Activated T-helper 1 cell treated with anti-CD3 and anti-CD28 coated beads, Interleukin-2, amount 50 U/mL, for 16 hours (primary cell): ENCODE measurements at places on chromosomes 6 and 20.
A peak's percentile ranks its signal among the peaks of the same experiment; 100 is the strongest.

DNA sequence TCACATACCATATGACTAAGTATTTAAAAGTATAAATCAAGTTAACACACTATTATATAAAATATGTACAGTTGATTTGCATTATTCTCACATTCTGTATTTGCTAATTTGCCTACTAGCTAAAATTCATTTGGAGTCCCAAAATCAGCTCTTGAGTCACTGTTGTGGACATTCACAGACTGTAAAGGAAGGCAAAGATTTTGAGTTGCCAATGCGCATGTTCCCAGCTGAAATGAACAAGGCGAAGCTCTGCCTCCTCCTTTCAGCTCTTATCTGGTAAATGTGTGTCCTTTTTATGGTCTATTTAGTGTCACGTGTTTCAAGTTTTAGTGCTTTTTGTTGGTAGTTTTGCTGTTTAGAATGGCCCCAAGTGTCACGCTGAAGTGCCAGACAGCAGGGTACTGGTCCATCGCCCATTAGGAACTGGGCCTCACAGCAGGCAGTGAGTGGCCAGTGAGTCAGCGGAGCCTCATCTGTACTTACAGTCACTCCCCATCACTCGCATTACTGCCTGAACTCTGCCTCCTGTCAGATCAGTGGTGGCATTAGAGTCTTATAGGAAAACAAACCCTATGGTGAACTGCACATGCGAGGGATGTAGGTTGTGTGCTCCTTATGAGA lies 87.2 kb upstream of the ADTRP start:
- no peak for DNase-seq

DNA sequence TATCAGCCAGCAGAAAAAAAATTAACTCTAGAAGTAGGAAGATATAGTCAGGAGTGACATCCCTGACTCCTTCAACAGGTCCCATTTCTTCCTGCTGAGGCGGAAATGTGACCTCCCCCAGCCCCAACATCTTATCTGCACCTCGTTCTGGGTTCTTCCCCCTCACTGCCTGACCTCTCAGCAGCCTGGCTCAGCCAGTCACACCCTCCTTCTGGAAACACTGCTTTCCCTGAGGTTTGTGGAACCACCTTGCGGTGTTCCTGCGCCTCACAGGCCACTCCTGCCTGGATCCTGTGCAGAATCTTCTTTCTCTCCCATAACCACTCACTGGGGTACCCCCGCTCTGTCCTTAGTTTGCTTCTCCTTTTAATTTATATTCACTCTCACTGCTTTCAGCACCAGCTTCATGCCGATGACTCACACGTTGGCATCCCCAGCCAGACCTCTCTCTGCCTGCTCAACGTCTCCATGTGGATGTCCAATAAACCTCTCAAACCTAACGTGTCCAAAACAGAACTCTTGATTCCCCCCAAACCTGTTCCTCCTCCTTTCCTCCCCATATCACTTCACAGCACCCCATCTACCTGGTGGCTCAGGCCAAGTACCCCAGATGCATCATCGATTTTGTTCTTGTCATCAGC lies 222.8 kb upstream of the PLN start:
- DNase-seq: no peak

DNA sequence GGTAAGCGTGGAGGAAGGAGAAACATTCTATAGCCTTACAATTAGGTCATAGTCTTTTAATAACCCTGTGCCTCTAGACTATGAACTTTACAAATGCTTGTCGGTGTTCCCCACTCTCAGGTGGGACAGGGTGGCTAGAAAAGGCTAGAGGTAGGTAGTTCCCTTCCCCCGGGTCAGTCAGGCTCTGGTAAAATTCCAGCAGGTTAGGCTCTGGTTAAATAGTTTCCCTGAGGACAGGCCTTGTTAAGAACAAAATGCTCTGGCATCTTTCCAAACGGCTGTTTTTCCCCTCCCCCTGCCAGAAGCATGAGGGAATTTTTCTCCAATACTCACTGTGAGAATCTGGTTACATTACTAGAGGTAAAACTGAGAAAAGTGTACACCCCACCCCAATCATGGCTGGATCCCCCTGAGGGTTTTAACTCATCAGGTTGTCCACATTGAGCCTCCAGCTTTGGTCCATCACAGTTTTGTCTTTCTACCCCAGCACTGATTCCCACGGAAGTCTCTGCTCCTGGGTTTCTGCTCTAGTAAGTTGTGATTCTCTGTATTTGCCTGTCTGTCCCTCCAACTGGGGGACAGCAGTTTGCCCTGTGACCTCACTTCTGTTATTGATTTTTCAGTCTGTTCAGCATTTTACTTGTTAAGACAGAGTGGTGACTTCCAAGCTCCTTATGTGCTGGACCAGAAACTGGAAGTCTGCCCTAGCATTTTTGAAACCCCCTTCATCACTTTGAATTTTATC lies 84.7 kb upstream of the ADGRF1 start:
- no peak for DNase-seq

DNA sequence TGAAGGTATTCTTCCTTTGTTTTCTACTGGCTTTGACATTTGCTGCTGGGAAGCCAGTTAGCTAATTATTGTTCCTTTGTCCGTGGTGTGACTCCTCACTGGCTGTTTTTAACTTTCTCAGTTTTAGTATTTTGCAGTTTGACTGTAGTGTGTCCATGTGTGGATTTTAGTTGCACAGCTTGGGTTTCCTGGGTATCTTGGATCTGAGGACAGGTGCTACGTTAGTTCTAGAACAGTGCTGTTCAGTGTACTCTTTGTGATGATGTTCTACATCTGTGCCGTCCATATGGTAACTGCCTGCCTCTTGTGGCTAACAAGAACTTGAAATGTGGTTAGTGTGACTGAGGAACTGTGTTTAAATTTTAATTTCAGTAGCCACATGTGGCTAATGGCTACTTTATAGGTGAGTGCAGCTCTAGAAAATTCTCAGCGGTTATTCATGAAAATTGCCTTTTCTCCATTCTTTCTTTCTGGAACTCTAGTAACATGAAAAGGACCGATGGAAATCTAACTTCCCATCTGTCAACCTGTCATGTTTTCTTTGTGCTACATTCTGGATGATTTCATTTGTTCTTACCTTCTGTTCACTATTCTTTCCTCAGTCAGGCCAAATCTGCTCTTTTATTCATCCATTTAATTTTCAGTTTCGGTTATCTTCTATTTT lies 7.4 kb downstream of the SNX9 start:
- no peak for DNase-seq

DNA sequence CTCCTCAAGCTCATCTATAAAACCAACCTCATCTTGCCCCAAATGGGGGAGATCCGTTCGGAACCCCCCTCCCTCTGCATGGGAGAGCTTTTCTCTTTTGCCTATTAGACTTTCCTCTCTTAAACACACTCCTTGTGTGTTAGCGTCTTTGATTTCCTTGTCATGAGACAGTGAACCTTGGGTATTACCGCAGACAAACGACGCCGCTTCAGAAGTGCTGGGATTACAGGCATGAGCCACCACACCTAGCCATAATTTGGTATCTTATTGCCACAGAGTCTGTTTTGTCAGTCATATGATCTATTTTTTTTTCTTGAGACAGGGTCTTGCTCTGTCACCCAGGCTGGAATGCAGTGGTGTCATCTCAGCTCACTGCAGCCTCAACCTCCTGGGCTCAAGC lies 3.6 kb downstream of the SHLD1 start:
- no peak for DNase-seq

DNA sequence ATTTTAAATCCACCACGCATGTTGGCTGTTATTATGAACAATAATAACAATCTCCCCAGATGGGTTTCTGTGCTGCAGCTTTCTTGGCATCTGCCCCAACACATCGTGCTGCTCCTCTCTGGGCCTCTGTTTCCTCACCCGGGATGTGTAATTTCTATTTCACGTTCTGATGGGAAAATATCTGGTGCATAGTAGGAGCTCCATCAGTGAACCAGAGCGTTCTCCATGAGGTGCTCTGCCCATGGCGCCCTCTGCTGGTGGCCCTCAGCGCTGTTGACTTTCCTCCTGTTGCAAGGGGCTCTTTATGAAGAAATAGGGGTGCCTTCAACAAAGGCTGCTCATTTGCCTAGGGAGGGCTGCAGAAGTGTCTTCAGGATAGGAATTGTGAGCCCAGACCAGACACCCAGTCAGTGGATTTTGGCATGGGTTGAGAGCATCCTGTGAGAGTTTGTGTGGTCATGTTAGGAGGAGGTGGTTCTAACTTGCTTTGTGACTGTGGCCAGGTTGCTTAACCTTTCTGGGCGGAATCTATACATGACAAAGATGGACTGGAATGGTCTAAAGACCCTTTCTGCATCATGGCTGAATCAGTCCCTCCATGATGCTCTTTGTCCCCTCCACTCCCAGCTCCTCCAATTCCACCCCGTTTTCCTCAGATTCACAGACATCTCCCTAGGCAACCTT lies 8.1 kb downstream of the SCRT2 start:
- peak; percentile 54 for DNase-seq

- DNase-seq: no peak
Measured at GRCh38 chr6:4319981-4320683, 184.8 kb upstream of the ECI2 start.

- no peak for DNase-seq
Measured at GRCh38 chr6:157625764-157626163, 197.3 kb upstream of the SNX9 start.

DNA sequence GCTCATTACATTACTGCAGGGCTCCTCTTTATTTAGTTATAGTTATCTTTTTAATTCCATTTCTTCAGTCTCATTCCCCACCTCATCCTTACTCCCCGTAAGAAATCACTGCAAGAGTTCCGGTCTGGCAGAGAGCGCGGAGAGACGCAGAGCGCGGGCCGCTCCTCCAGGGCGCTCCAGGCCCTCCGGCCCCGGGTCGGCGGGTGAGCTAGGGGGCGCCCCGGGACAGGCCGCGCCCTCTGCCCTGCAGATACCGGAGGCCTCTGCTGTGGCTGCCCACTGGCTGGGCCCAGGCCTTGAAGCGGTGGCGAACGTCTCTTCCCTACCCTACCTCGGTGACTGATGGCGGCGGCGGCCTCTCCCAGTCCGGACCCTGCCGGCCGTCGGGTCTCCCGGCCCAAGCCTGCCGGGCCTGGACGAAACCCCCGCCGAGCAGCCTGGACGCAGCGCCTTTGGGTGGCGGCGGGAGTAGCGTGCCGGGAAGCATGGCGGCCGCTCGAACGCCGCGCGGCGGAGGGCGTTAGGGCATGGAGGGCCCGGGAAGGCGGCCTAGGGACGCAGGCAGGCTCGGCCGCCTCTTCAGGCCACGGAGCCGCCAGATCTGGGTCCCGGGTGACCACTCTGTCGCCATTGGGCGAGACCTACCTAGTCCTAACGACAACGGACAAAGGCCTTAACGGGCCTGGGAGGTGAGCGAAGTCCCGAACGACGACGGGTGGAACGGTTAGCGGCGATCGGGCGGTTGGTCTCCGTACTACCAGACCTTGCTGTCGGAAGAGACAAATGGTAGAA lies 16.4 kb upstream of the HMGN4 start:
- DNase-seq: peak; percentile 32

DNA sequence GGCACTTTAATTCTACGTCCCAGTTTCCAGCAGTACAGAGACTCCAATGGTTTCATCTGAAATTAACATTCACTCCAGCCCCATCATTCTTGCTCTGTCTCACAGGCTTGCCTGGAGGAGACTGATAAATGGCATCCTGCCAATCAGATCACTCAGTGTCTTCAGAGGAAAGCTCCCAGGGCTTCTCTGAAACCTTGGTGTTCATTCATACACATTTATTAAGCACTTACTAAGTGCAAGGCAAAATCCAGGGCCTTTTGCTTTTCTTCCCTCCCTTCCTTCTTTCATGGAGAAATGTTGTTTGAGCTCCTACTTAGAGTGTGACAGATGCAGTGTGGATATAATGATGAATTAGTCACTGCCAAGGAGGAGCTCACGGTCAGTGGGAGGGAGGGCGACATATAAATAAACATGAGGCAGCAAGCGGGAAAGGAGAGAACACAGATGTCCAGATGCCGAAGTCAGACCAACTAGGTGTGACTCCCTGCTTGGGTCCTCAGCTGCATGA lies 106.7 kb upstream of the DTNBP1 start:
- no peak for DNase-seq

GRCh38 chr6:170463101-170463721 lies 89.9 kb downstream of the PSMB1 start:
- DNase-seq: no peak

DNA sequence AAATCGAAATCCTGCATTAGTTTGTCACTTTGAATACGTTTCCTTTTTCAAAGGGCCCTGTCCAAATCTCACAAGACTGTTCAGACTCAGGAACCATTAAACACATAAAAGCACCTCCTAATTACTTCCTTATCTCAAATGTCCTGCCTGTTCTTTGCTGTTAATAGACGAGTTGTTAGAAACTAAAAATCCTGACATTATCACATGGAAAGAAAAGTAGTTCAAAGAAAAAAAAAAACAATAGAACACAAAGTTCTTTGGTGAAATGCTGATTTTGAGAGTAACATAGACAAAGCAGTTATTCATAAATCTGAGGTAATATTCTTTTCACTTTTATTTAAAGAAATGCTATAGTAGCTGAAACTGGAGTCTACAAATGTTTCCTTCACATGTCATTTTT lies 12.1 kb upstream of the TAB2 start:
- no peak for DNase-seq

GRCh38 chr20:58133020-58133808 lies 95.2 kb downstream of the ANKRD60 start:
- no peak for DNase-seq

GRCh38 chr6:105212587-105212986 lies 32.8 kb upstream of the POPDC3 start:
- DNase-seq: no peak

DNA sequence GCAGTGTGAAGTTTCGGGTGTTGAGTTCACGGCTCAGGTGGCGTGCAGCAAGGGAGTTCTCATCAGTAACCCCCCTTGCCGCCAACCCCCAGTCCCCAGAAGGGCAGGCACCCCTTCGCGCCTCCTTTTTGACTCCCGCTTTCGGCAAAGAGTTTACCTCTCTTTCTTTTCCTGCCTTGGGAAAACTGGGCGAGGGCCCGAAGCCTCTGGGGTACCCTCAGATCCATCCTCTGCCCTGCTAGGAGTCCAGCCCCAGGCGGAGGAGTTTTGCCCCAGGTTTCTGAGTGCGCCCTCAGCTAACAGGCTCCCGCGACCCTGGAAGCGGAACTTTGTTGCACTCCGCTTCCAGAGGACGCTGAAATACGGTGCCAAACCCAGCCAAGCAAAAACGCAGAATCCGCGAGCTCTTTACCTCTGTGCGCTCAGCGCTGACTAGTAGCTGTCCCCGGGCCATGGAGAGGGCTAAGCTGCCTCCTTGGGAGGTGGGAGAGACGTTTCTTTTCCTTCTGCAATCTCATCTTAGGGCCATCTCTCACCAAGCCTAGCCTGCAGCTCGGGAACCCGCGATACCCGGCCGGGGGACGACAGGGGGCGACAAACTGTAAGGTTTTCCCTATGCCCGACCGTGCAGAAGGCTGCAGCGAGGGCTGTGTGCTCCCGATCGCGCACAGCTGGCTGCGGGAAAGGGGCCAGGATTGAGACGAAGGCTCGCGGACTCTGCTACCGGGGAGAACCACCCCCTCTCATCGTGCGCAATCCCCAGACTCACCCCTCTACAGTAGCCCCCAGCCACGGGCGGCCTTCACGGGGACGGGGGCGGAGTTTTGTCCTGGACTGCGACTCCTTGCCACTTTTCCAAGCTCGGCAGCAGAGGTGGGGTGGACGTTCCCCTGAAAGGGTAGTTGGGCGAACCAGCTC lies 2.7 kb upstream of the PAX1 start:
- no peak for DNase-seq
